NCI-H1694 treated with DMSO at 0.1 percent for 48 hours (cell line): ENCODE measurements at places on chromosomes 7 and 10.

DNA sequence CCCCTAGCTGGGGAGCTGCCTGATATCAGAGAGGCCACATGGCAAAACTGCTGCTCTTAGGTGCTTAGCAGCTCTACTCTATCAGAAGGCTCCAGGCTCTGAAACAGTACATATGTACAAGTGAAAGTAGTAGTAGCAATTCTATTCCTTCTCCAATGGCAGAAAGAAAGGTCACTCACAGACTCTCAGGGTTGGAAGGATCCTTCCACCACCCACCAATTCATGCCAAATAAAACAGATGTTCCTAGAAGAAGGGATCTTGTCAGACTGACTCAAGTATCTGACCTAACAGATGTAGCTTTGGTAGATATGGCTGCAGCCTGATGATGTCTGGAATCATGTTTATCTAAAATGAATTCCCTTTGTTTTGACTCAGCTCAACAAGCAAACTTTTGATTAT is 8.0 kb upstream of the ALDH18A1 start:
- no peak for DNase-seq

GRCh38 chr10:3201796-3202195 is 29.2 kb upstream of the PITRM1 start:
- DNase-seq: no peak

DNA sequence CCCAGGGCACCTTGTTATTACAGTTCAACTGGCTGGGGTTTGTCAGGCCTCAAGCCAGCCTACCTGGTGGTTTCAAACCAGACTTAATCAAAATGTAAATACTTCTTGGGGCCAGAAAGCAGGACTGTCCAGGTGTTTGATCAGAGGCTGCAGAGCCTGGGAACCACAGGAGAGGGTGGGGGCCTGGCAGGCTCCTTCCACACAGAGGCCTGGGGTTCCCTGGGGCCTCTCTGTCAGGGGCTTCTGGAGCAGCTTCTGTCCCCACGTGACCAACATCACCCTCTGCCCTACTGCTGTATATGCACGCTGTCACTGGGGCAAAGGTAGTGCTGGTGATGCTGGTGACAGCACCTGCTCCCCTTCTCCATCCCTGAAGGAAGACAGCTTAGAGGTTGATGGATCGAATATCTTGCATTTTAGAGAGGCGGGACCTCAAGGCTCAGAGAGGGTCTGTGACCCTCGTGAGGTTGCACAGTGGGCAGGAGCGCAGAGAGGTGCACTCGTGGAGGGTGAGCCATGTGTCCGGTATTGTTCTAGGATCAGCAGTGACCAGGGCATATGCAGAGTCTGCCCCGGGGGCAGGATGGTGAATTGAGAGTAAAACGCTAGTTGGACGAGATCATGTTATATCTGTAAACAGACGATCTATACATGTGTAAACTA is 95.4 kb downstream of the GRK5 start:
- DNase-seq: no peak

DNA sequence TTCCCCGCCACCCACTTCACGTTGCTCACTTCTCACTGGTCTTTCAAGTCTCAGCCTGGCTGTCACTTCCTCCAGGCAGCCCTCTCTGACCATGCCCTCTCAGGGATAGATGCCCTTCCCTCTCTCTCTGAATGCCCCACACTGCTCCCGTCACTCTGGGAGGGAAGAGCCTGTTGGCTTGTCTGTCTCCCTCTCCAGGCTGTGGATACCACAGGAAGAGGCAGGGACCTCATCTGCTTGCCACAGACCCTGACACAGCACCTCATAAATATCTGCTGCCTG is 93.1 kb downstream of the OAT start:
- DNase-seq: no peak

DNA sequence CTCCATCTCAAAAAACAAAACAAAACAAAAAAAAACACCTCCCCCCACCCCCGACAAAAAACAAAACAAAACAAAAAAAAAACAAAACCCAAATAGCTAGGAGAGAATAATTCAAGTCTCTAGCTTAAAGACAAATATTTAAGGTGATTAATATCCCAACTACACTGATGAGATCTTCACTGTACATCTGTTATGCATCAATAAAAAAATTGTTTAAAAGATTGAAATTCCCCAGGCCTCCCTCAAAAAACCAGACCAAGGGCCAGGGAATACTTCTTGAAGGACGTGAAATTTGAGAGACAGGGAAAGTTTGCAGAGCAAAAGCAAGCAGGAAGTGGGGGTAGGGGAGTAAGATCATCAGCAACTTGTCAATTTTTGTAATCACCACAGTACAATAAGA is 232.6 kb downstream of the REEP3 start:
- DNase-seq: no peak

DNA sequence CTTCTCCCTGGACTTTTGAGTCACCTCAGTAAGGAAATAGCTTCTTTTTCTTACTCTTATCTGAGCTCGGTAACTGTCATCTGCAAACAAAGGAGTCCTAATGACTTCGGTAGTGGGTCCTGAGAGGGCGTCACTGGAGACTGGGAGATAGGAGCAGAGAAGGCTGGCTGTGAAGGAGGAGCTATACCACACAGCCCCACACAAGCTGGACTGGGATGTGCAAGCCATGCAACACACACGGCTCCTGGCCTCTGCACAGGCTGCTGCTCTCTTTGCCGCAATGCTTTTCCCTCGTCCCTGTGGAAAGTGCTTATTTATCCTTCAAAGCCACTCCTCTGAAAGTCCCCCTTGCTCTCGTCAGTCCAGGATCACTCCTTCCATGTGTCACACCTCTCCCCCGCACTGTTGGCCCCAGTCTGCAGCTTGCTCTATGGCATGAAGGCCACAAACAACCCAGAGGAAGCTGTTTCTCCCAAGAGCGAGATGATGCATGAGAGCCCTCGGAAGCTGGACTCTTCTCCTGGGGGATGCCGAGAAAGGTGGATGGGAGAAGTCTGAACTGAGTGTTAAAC is 14.9 kb downstream of the TMEM273 start:
- no peak for DNase-seq
